Activated CD4-positive, CD25-positive, alpha-beta regulatory T cell (primary cell): ENCODE measurements at places on chromosomes 16 and 17.

GRCh38 chr17:77507111-77507885 lies 366.5 kb downstream of the SEC14L1 start:
- no peak for DNase-seq

DNA sequence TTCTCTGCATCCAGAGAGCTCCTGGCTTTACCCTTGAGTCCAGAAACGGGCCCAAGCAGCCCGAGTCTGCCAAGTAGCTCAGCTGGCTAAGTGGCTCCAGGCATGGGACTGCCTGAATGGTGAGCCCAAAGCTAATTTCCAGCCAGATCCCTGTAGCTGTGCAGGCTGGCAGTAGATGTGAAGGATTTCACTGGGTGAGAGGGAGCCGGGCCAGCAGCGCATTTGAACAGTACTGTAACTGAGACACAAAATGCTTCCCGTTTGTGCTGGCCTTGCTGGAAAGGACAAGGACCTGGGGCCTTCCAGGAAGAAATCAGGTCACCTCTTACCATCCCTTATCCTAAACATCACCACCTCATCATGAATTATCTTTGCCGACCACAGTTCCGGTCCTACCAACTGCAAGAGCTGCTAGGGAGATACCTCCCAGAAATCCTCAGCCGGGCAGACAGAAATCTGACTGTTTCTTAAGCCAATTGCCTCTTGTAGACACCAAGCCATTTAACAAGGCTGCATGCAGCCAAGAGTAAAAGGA lies 3.7 kb downstream of the TIMP2 start:
- no peak for DNase-seq

- DNase-seq = no peak
Observed at GRCh38 chr17:34081269-34081668, 173.8 kb upstream of the CCL2 start.

GRCh38 chr17:73729101-73729500 lies 84.9 kb upstream of the SDK2 start:
- no peak for DNase-seq

GRCh38 chr17:37642681-37643080 lies 565 bp downstream of the DDX52 start:
- DNase-seq = no peak

GRCh38 chr16:85928401-85928820 lies 29.4 kb downstream of the IRF8 start:
- no peak for DNase-seq
